Coronary artery (tissue), 2 donors: ENCODE measurements at places on chromosomes 11 and 22.
A peak's percentile ranks its signal among the peaks of the same experiment; 100 is the strongest.

- DNase-seq, result no peak
Observed at GRCh38 chr11:104734998-104735397, 163.3 kb downstream of the CASP12 start.

DNA sequence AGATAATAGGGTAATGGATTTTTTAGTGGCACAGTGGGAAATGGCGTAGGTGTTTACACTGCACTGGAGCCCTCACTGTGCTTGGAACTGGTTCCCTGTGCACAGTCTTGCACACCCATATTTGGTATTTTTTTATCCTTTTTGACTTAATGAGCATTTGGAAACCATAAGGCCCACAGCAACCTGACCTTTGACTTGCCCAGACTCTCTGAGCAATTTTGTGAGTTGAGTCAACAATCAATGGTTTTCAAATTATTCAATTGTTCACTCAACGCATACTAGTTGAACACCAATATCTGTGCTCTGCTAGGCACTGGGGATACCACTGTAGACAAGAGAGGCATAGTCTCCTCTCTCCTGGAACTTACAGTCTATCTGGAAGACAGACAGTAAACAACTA, 14.3 kb downstream of the CD44 start:
- no peak for DNase-seq

- no peak for DNase-seq
Observed at GRCh38 chr11:47566149-47566698, 825 bp downstream of the PTPMT1 start.

DNA sequence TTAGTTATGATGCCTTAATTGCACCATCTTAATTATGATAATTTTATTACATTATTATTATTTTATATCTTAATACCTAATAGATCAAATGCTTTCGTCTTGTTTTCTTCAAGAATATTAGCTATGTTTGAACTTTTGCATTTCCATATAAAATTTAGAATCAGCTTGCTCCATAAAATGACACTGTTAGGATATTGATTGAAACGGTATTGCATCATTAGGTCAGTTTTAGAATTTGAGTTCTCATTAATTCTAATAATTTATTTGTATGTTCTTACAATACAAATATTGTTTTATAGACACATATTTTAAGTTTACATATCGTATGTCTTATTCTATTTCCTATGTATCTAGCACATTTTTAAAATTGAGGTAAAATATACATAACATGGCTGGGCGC, 6.7 kb downstream of the CFAP68 start:
- no peak for DNase-seq

- DNase-seq, result peak; percentile 31
Observed at GRCh38 chr11:45485070-45485707, 180.2 kb downstream of the CHST1 start.

GRCh38 chr11:10325277-10326011, 20.6 kb downstream of the ADM start:
- DNase-seq, result no peak

GRCh38 chr22:37906364-37907008, 389 bp downstream of the MICALL1 start:
- DNase-seq, result no peak

- DNase-seq, result no peak
Observed at GRCh38 chr11:76224461-76225121, 18.3 kb upstream of the WNT11 start.

DNA sequence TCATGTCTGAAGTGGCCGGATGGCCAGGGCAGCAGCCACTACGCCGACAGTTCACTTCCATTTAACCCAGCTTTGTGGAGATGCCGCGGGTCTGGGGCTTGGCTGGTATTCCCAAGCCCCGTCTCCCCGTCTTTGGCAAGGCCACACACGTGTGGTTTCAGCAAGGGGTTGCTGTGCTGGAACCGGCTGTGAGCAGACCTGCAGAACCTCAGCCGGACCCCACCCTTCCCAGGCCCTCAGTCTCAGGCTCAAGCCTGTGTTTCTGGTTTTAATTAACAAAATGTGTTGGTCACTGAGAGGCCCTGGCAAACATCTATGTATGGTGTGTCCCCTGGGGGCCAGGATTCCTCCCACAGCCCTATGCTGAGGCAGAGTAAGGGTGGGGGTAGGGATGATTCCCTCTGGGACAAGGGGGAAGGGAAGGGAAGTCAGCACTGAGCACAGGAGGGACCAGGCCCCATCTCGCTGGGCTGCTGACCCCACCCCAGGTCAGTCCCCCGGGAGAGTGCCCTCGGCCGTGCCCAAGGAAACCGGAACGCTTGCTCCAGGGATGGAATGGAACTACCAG, 9.3 kb downstream of the OSBPL5 start:
- no peak for DNase-seq

- no peak for DNase-seq
Observed at GRCh38 chr11:46281371-46281831, 3.9 kb downstream of the CREB3L1 start.

DNA sequence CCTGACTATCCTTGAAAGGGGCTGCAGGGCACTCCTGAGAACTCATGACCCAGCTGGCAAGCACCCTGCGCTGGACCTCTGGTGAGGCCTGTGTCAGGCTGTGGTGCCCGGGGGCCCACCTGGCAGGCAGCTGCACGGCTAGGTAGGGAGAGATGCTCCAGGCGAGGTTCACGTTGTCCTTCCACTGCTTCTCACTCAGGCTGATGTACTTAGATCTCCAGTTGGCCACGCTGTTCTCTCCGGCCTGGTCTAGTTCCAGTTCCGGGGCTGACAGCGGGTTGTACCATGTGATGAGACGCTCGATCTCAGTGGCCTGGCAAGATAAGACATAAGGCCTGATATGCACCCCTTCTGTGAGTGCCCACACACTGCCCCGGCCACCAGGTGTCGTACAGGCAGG, 44.7 kb upstream of the SERPIND1 start:
- DNase-seq, result no peak

- DNase-seq, result no peak
Observed at GRCh38 chr11:101738452-101738851, 154.6 kb upstream of the TRPC6 start.

DNA sequence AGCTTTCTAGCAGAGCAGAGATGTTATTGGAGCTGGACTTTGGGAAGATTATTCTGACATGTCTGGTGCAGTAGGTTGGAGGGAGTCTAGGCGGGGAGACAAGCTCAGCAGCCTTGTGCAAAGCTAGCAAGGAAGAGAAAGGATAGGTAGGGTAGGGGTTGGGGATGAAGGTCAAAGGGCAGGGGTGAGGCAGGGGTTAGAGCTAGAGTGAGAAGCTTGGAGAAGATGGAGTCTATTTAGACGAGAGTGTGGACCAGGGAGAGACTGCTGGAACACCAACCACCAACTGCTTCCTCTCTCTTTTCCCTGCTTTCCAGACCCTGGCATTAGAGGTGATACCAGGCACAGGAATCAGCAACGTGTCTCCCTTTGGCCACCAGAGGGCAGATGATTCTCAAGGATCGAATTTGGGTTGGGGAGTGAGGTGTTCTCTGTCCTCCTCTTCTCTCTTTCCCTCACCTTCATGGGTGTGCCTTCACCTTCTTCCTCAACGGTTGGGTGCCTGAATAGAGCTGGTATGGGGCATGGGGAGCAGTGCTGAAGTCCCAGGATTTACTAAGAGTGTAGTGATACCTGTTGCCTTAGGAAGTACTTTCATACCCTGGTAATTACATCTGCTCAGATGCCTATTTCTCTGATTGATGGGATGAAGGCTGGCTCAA, 1.8 kb upstream of the MARK2 start:
- no peak for DNase-seq

- DNase-seq, result no peak
Observed at GRCh38 chr11:92050305-92050704, 174.3 kb upstream of the FAT3 start.

- peak; percentile 88 for DNase-seq
Observed at GRCh38 chr11:61472282-61472681, 36.3 kb upstream of the LRRC10B start.

DNA sequence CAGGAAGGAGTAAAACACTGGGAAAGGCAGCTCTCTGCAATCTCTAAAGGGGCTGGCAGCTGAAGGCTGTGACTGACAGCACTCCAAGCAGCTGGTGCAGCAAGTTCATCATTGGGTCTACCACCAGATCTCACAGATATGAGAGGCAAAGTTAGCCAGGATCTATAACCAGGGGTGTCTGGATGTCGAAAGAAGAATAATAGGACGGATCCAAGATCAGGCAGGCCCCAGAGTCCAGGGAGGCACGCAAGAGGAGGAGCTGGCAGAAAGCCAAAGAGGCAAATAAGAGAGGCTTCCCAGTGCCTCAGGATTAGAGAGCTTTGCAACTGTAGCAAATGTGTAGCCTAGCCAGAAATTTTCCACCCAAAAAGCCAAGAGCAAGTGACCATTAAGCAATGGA, 77.1 kb downstream of the RBMXL2 start:
- no peak for DNase-seq

DNA sequence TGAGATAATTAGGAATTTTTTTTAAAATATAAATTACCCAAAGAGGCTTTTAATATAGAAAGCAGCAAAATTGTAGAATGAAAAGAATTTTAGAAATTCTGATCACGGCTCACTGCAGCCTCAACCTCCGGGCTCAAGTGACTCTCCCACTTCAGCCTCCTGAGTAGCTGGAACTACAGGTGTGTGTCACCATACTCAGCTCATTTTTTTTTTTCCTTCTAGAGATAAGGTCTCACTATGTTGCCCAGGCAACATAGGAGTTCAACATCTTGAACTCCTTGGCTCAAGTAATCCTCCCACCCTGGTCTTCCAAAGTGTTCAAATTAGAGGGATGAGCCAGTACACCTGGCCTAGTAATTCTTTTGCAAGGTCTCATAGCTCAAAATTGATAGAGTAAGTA, 76.7 kb downstream of the ATG16L2 start:
- no peak for DNase-seq

- DNase-seq, result no peak
Observed at GRCh38 chr22:39316440-39317083, 2.9 kb downstream of the RPL3 start.

DNA sequence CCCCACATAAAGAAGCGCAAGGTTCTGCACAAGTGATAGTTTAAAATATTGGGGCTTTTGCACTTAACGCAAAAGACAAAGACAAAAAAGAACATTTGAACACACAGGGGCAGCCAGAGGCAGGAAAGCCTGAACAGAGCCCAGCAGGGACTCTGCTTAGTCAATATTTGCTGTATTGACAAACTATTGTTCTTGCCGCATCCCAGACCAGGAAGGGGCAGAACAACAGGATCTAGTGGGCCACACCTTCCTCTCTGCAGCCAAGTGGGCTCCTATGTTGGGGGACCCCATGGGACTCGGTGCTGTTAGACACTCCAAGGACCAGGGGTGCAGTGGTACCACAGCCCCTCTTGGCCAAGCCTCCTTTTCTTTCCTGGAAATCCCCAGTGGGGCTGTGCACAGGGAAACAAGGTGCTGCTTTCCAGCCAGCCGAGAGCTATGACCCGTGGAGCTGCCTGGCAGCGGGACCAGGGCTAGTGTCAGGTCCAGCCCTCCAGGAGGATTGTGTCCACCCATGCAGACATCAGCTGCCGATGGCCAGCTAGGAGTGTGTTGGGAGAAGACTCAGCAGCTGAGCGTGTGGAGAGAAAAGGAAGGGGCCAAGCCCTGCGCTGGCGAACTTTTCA, 43.3 kb upstream of the ANO1 start:
- DNase-seq, result peak; percentile 31

DNA sequence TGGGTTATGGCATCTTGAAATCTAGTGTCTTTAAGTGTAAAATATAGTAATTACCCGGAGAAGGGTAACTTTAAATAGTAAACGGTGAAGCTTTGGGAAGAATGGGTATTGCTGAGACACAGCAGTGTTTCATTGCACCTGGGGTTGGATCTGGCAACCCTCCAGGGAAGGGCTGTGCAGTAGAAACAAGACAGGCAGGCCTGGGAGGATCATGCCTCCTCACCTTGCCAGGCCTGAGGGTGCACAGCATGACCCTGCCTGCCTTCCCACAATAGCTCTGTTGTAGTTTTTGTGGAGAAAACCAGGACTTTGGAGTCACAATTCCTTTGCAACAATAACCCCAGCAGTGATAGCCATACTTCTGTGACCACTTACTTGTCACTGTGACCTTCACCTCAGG, 64.6 kb upstream of the ADSL start:
- DNase-seq, result no peak

DNA sequence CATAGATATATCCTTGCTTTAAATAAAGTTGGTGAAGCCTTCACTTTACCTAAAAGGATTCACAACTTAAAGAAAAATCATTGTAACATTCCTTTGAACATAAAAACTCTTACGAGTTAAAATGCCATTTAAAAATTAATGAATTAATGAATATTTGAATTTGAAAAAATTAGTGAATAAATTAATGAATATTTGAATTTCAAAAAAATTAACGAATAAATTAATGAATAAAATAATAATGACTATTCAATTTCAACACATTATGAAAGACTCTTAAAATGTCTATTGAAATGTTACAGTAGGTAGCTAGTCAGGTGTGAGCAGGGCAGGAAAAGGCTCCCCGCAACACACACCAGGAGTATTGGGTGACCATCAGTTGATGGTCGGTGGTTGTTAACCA, 22.9 kb downstream of the ARHGAP20 start:
- no peak for DNase-seq
